Stimulated activated CD4-positive, alpha-beta T cell treated with anti-CD3 and anti-CD28 coated beads, Interleukin-4, amount 100 ng/mL, for 24 hours (primary cell): ENCODE measurements at places on chromosomes 1 and 21.

DNA sequence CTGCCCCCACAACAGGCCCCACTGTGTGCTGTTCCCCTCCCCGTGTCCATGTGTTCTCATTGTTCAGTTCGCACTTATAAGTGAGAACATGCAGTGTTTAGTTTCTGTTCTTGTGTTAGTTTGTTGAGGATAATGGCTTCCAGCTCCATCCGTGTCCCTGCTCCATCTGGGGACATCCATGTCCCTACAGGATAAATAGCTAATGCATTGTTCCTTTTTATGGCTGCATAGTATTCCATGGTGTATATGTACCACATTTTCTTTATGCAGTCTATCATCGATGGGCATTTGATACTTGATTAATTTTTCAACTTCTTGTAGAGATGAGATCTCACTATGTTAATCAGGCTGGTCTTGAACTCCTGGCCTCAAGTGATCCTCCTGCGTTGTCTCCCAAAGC, 44.4 kb upstream of the RUNX1 start:
- DNase-seq = no peak

- DNase-seq = no peak
Measured at GRCh38 chr1:241817331-241817792, 30.6 kb upstream of the EXO1 start.

DNA sequence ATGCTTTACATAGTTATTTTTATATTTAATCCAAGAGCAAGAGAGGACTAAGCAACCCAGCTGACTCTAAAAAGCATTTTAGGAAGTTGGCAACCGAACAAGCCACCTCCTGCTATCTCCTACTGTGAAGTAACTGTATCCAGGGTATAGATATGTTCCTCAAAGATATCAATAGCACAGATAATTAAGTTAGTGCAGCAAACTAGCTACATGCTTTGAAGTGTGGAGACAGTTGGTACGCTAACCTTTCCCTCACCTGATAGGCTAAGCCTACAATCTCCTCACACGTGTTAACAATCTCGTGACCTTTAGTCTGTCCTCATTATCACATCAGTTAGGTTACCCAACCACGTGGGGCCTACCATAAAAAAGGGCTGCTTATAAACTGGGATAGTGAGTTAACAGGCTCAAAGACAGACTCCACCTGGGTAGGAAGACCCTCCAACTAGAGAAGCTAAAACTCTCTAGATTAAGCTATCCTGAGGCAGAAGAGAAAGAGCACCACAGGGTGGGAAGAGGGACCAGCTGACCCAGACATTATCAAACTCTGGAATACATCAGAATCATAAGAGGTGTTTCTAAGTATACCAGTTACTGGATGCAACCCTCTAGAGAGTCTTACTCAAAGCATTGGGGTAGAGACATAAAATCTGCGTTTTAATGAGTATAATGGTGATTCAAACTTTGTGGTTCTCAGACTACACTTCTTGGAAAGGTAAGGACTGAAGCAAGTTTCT, 340.1 kb upstream of the ESRRG start:
- no peak for DNase-seq

GRCh38 chr1:117658676-117659075, 52.8 kb downstream of the TENT5C start:
- peak; percentile 41 for DNase-seq

DNA sequence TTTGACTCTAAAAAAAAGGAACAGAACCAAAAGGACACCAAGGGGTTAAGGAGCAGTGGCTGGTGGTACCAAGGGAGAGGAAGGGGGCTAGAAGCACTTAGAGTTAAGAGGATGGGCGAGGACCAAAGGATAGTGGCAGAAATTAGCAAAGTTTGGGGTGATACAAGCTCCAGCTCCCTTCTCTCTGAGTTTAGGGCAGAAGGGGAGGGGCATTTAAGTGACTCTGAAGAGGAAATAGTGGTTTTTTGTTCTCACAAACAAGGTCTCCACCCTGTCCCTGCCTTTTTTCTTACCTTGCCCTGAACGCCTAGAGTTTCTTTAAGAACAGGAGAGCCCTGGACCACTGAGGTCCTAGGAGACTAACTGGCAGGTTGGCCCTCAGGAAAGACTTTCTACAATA, 3.3 kb downstream of the CDC42SE1 start:
- DNase-seq = no peak

DNA sequence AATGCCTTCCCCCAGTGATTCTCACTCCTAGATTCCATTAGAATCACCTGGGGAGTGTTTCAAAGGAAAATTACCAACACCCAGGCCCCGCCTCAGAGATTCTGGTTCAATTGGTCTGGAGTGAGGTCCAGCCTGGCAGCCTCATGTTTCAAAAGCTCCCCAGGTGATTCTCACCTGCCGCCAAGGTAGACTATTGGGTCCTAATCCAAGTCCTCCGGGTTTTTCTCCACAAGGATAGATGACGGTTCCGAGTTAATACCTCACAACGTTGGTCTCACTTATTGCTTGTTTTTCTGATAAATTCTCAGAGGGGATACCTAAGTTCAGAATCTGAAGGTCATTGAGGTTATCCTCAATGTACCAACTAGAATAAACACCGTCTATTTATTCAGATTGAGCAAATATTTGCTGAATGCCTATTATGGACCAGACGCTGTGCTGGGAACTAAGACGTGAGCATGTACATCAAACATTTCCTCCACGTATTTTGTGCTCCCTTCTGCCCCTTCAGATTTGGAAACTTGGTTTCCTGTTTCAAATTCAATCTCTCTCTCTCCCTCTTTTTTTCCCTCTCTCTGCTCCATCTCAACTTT, 97.5 kb downstream of the SEC16B start:
- no peak for DNase-seq

DNA sequence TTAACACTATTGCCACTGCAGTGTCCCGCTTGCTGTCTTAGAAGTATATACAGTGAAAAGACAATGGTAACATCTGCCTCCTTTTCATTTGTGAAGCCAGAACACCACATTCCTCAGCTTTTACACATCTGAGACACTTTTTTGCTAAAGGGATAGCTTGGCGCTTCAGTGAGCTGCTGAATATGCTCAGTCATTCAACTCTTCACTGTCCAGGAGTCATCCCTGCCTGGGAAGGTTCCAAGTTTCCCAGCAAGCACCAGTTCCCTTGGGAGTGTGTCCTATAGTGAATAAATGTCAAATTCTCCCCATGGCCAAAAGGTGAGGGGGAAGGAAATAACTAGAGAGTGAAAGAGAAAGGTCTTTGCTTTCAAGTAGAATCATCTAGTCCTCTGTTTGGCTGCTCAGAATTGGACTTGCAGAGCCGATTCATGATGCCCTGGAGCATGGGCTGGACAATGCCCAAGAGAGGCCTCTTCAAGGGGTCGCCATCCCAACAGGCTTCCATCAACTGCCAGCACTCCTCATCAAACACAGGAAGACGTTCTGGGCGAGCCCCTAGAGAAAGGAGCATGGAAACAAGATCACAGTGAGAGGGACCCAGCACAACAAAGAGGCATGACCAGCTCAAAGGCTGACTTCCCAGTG, 25.5 kb upstream of the RBBP5 start:
- DNase-seq = no peak

- DNase-seq = no peak
Measured at GRCh38 chr1:179824265-179824664, 53.3 kb downstream of the TOR1AIP2 start.

DNA sequence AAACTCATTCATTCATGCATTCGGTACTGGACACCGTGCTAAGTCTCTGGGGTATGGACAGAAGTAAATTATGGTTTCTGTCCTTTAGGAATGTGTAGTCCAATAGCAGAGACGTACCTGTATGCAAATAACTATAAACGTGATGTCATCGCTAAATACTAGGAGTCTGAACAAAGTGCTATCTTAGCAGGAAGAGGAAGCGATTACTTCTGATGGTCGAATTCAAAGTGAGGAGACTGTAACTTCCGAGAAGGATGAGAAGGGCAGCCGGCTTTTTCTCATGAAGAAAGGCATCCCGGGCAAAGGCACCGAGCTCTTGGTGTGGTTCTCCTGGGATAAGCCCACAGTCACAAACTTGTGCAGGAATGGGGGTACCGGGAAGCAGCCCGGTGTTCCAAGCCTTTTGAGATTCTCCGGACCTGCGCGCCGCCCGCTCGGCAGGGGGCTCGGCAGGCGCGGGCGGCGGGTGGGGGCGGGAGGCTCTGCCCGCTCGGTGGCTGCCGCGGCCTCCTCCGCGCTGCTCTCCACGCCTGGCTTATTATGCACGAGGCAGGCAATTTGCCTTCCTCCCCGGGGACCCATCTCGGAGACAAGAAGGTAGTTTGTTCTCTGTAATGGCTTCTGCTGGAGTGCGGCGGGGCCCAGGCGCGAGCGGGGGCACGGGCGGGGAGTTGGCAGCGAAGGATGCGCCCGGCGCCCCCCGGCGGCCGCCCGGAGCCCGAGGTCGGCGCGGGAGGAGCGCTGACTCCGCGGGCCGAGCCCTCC, 67.5 kb upstream of the CD1D start:
- DNase-seq = peak; percentile 15

DNA sequence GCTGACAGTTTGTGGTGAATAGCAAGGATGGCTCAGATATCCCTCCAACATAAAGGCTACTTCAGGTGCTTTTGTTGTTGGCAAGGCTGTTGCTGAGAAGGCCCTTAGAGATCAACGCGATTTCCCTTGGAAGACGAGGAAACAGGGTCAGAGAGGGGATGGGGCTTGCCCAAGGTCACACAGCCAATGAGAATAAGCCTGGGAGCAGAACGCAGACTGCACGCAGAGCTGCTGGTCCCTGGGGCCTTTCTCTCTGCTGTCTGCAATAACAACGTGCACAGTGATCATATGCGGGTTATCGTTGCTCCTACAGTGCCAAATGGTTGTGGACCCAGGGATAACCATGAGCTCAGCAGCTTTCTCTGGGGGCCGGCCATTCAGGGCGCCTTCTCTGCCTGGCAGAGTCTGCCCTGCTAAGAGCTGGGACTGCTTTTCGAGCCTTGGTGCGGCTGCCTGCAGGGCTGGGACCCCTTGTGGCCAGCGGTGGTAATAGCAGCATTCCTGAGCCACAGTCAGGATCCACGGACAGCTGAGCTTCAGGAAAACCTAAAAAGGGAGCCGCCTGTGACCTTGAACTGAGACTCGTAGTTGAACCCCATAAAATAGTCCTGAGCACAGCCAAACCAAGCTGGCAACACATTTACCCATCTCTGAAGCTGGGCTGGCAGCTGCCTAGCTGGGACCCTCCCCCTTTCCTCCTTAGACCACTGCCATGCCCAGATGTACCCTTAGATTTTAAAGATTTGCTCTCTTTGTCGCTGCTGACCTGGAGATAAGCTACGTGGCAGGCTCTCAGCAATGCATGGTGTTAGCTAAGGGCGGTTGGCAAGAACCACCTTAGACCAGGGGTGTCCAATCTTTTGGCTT, 39.8 kb downstream of the HTR6 start:
- peak; percentile 70 for DNase-seq

DNA sequence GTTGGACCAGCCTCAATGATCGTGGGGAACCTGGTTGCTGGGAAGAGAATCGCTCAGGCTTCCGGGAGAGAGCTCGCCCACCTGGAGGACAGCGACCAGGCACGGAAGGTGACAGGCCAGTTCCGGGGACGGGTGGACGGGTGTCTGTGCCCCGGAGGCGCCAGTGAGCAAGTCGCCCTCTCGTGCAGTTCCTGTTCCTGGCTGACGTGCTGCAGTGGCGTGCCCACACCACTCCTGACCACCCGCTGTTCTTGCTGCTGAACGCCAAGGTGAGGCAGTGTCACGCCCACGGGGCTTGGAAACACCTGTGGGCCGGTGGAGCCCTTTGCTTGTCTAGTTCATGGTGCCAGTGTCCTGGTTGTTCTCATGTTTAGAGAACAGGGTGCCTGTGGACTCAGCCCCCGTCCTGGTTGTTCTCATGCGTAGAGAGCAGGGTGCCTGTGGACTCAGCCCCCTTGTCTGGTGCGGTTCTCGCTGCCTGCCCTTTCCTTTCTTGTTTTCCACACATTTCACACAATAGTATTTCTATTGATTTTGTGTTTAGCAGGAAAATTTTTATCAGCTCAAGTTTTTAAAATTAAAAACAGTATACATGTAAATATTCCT, 53.1 kb downstream of the S100B start:
- DNase-seq = peak; percentile 35

DNA sequence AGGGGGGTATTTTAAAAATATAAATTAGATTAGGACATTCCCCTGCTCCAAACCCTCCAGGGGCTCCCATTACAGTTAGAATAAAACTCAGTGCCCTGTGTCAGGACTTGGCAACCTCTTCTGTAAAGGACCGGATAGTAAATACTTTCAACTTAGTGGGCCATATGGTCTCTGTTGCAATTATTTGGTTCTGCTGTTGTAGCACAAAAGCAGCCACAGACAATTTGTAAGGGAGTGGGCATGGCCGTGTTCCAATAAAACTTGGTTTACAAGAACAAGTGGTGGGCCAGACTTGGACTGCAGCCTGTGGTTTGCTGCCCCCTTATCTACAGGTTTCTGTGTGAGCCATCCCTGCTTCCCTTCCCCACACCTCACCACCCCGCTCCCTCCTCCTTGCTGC, 92.0 kb downstream of the ACTL8 start:
- DNase-seq = no peak

GRCh38 chr1:22761101-22761500, 50.5 kb downstream of the EPHB2 start:
- DNase-seq = no peak

DNA sequence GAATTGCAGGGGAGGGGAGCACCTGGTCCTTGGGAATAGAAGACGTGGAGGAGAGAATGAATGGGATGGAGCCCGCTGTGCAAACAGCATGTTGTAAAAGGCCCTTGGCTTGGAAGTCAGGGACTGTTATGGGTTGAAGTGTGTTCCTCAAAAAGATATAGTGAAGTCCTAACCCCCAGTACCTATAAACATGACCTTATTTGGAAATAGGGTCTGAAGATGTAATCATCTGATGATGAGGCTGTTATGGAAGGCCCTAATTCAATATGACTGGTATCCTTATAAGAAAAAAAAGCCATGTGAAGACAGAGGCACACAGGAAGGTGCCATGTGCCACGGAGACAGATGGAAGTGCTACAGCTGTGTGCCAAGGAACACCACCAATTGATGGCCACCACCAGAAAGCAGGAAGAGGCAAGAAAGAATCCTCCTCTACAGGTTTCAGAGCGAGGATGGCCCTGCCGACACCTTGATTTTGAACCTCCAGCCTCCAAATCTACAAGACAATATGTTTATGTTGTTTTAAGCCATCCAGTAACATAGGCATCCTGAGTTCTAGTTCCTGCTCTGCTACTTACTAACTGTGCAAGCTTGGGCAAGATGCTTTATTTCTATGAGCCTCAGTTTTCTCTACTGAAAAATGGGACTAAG, 51.2 kb downstream of the LRRN2 start:
- DNase-seq = no peak

DNA sequence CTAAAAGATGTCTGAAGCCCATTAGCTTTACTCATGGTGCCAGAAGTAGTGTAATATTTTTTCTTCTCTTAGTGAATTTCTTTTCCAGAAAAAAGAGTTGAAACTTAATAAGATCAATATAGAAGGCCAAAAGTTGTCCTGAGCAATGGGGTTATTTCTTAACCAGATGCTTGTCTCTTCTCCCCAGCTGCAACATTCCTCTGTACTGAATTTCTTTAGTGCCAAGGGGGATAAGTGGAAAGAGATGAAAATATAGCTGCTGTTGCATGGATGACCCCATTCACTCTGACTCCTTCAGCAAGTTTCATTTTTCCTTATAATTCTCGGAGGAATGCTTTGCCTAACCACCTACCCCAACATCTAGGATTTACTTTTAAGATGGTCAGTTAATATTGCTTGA, 675.0 kb downstream of the USP25 start:
- no peak for DNase-seq

GRCh38 chr1:193394336-193394735, 207.9 kb upstream of the B3GALT2 start:
- no peak for DNase-seq
